ENCODE measurements at places on chromosomes 2 and 18.

DNA sequence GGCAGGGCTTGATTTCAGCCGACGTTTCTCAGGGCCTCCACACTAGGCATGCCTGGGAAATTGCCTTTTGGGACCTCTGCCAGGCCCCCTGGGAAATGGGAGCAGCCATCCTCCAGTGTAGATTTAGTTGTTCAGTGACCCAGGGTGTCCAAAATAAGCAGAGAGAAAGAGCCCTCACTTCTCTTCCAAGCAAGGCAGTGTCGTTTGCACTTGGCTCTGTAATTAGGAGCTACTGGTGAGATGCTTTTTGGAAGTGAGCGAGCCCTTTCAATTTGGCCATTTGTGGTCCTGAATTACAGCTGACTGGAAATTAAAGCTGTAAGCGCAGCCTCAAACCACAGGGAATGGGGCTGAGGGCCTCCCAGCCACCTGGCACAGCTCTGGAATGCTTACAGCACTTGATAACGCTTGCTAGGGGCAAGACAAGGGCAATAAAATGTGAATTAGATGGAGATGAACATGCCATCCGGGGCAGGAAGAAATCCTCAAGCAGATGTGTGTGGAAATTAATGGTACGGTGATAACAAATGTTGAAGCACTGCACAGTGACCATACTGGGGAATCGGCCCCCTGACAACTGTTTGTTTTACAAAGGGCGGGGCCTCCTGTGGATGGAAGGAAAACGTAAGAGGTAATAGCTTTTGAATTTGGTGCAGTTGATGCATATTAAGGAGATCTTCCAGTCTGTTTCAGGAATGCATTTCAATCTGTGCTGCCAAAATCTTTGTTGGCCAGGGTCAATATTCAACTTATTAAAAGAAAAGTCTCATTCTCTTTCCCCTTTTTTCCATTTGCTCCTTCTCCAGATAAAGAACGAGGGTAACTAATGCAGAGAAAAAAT is 173.1 kb downstream of the UXS1 start:
- peaks cover 6% of the 10 kb centered on the region for H3K4me1 ChIP-seq
- peaks cover 2% of the 10 kb centered on the region for H3K27me3 ChIP-seq
- no peak for DNase-seq
- H3K36me3 ChIP-seq: no peaks in the 10 kb centered on the region
- no peak overlapping the region for H3K4me3 ChIP-seq
- H3K27ac ChIP-seq: no peak overlapping the region

GRCh38 chr2:10162586-10163497 is 40.3 kb downstream of the RRM2 start:
- H3K27ac ChIP-seq: no peak overlapping the region
- H3K4me1 ChIP-seq: peaks cover 11% of the 10 kb centered on the region
- DNase-seq: no peak
- H3K4me3 ChIP-seq: no peak overlapping the region
- H3K36me3 ChIP-seq: peaks cover 8% of the 10 kb centered on the region

DNA sequence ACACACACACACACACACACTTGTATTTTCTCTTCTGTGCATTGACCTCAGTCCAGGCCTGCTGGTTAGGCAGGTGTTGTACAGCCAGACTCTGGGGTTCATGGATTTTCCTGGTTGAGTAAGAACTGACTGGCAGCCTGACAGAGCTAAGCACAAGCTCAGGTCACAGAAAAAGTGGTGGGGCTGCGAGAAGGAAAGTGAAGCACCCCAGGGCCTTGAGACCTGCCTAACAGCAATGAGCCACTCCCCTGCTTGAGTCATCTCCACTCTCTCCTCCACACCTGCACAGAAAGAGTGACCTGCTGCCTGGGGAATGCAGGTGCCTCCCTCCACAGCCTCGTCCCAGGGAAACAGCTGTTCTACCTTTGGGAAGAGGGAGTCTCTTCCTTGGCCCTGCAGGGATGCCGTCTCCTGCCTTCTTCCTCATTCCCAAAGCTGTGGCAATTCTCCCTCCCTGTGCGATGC is 91.4 kb upstream of the LGALSL start:
- no peak overlapping the region for H3K4me3 ChIP-seq
- no peak for DNase-seq
- no peaks in the 10 kb centered on the region for H3K4me1 ChIP-seq
- H3K36me3 ChIP-seq: no peaks in the 10 kb centered on the region

DNA sequence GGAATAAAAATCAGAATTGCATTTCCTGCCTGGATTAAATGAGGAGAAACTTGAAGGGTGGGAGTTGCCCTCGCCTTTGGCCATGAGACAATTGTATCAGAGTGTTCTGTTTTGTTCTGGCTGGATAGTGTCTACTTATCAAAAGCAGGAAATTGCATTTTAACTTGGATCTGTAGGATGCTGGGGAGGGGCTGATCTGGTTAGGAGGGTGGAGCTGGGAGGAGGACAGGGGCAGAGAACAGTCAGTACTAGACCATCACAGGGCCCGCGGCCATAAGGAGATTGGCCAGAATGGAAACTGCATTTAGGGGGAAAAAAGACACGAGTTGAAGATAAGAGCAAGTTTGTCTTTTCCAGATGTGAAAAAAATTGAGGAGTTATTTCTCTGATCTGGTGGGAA is 199.1 kb upstream of the POU3F3 start:
- H3K36me3 ChIP-seq: no peaks in the 10 kb centered on the region
- H3K4me1 ChIP-seq: peaks cover 16% of the 10 kb centered on the region
- no peak overlapping the region for H3K27ac ChIP-seq
- H3K27me3 ChIP-seq: peaks cover 2% of the 10 kb centered on the region
- DNase-seq: no peak
- no peak overlapping the region for H3K4me3 ChIP-seq

- H3K4me3 ChIP-seq: no peak overlapping the region
- no peaks in the 10 kb centered on the region for H3K27me3 ChIP-seq
- no peak for DNase-seq
Measured at GRCh38 chr2:138094031-138094430, 129.8 kb downstream of the HNMT start.

DNA sequence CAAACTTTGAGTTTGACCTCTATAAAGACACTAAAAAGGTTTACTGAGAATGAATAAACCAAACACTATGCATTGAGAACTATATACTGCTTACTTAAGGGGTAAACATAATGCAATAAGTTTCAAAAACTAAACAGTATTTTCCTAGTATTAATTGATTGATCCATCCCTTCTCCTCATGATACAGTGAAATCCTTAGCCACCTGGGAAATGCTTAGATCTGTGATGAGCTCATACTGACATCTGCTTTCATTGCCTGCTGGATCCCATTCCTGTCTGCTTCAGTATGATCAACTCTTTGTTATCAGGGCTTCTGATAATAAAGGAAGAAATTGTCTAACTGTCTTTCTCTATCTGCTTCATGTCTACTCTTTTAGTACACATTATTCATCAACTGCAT is 74.9 kb upstream of the UBE2E3 start:
- no peaks in the 10 kb centered on the region for H3K36me3 ChIP-seq
- H3K27ac ChIP-seq: no peak overlapping the region
- no peak overlapping the region for H3K4me3 ChIP-seq
- no peak for DNase-seq
- H3K27me3 ChIP-seq: peaks cover 5% of the 10 kb centered on the region

DNA sequence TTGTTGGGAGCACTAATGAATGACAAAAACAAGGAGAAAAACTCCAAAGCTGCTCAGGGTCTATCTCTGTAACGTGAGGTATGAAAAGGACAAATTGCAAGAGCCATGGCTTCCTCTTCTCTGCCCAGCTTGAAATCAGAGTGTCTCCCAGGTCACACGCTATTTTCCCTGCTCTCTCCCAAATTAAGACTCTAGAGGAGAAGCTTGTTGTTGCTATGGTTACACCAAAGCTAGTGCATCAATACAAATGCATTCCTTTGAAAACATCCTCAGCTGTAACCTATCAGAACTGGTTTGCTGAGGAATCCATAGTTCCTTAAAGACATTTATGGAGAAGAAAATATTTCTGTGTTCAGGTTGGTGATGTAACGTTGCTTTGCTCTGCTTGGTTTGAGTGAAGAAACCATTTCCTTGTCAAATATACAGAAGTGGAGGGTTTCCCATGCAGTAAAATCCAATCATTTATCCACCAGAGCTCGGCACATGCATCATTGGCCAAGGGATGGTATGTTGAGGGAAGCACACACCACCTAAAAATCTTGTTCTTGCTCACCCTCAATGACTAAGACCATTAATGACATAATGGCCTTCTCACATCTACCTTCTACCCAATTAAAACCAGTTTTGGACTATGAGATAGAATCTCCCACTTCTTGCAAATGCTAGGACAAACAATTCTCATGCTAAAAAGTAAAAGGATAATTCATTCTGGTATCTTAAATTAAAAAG is 2135.6 kb upstream of the CELF4 start:
- DNase-seq: no peak
- no peak overlapping the region for H3K4me3 ChIP-seq
- H3K27me3 ChIP-seq: no peaks in the 10 kb centered on the region
- H3K4me1 ChIP-seq: no peaks in the 10 kb centered on the region
- no peaks in the 10 kb centered on the region for H3K36me3 ChIP-seq
- H3K27ac ChIP-seq: no peak overlapping the region

DNA sequence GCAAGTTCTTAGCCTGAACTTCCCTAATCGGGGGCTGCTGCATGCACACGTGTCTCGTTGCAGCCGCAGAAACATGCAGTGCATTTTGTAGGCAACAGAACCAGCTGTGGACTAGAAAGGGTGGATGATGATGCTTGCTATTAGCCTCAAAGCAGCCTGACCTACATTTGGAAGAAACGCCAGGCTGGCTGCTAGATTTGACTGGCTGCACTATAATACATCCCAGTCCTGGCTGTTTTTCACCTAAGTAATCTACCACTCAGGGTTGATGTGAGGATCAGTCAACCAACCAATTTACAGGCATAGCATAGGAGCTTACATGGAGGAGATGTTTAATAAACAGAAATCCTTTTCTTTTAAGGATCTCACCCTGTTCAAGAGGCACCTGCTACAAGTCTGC is 56.4 kb upstream of the SPP2 start:
- no peak overlapping the region for H3K4me3 ChIP-seq
- no peak for DNase-seq
- no peaks in the 10 kb centered on the region for H3K36me3 ChIP-seq
- H3K27ac ChIP-seq: no peak overlapping the region
- peaks cover 85% of the 10 kb centered on the region for H3K4me1 ChIP-seq
- peaks cover 6% of the 10 kb centered on the region for H3K27me3 ChIP-seq

GRCh38 chr2:19762959-19763605 is 138.7 kb downstream of the TTC32 start:
- no peak for DNase-seq
- H3K27me3 ChIP-seq: peaks cover 8% of the 10 kb centered on the region
- no peak overlapping the region for H3K4me3 ChIP-seq
- H3K4me1 ChIP-seq: no peaks in the 10 kb centered on the region

GRCh38 chr18:53682796-53683195 is 541.7 kb downstream of the MBD2 start:
- no peak for DNase-seq
- no peaks in the 10 kb centered on the region for H3K27me3 ChIP-seq
- H3K36me3 ChIP-seq: peaks cover 4% of the 10 kb centered on the region
- no peaks in the 10 kb centered on the region for H3K4me1 ChIP-seq

- peaks cover 33% of the 10 kb centered on the region for H3K4me1 ChIP-seq
- H3K27ac ChIP-seq: peak within 1 kb of the TSS; percentile 71
- peaks cover 2% of the 10 kb centered on the region for H3K27me3 ChIP-seq
Measured at GRCh38 chr2:203936535-203936934, at the start of gene ICOS. Gene ICOS, plus strand, starts transcription at chr2:203936763. Its CDS starts 52 bp downstream, at chr2:203936815.

- H3K36me3 ChIP-seq: no peaks in the 10 kb centered on the region
- peaks cover 2% of the 10 kb centered on the region for H3K27me3 ChIP-seq
- no peak for DNase-seq
- no peak overlapping the region for H3K27ac ChIP-seq
- H3K4me1 ChIP-seq: no peaks in the 10 kb centered on the region
- H3K4me3 ChIP-seq: no peak overlapping the region
Measured at GRCh38 chr2:177830881-177831386, 241.6 kb downstream of the PDE11A start.

DNA sequence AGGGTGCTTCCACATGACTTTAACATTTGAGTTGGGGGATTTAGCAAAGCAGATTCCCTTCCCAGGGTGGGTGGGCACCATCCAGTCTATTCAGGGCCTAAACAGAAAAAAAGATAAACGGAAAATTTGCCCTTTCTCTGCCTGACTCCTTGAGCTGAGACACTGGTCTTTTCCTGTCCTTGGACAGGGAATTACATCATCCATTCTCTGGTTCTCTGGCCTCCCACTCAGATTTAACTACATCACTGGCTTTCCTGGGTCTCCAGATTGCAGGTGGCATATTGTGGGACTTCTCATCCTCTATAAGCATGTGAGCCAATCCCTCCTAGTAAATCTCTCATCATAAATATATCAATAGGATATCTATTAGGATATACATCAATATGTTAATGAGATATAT is 25.8 kb downstream of the CAPN13 start:
- H3K27ac ChIP-seq: no peak overlapping the region
- H3K36me3 ChIP-seq: no peaks in the 10 kb centered on the region
- H3K4me1 ChIP-seq: no peaks in the 10 kb centered on the region
- DNase-seq: no peak
- no peak overlapping the region for H3K4me3 ChIP-seq

- H3K4me1 ChIP-seq: peaks cover 25% of the 10 kb centered on the region
- no peak overlapping the region for H3K4me3 ChIP-seq
- peaks cover 6% of the 10 kb centered on the region for H3K36me3 ChIP-seq
- H3K27me3 ChIP-seq: peaks cover 11% of the 10 kb centered on the region
- DNase-seq: no peak
- no peak overlapping the region for H3K27ac ChIP-seq
Measured at GRCh38 chr2:241885946-241886643, 16.6 kb downstream of the RTP5 start.

- DNase-seq: no peak
- no peak overlapping the region for H3K4me3 ChIP-seq
- no peaks in the 10 kb centered on the region for H3K27me3 ChIP-seq
- no peak overlapping the region for H3K27ac ChIP-seq
- no peaks in the 10 kb centered on the region for H3K4me1 ChIP-seq
Measured at GRCh38 chr18:53527365-53527764, 697.1 kb downstream of the MBD2 start.

DNA sequence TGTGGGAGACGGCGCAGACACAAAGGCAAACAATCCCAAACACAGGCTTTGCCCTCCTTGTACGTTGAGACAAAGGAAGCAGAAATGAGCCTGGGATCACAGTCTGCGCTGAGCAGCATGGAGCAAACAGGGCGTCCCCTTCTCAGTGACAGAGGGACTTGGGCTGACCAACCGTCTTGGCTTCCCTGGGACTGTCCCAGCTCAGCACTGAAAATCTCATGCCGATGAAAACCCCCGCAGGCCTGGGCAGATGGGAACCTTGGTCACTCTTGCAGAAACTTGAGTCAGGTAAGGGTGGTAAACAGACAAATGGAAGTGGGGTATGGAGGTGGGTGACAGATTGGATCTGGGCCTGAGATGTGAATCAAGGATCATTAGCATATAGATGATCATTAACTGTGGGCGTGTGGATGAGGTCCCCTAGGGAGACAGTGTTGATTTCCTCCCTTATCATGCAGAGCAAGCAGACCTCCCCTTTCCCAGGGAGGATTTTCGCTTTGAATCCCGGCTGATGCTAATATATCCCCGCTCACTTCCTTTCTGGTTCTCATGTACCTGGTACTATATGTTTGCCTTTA is 19.1 kb upstream of the SH3BP4 start:
- peaks cover 4% of the 10 kb centered on the region for H3K27me3 ChIP-seq
- no peaks in the 10 kb centered on the region for H3K36me3 ChIP-seq
- no peaks in the 10 kb centered on the region for H3K4me1 ChIP-seq
- H3K27ac ChIP-seq: no peak overlapping the region
- DNase-seq: no peak
- H3K4me3 ChIP-seq: peak overlapping the region; percentile 0
